GM12878 (cell line): ENCODE measurements at places on chromosomes 3 and 15. TPM values are rescaled to one million over a fixed set of nuclear protein-coding genes. Genes with fewer than 3 reads are reported as not detected.

Gene IQCF5
- polyA plus RNA-seq = not detected in 2 replicates

Gene SEMA3F
- polyA plus RNA-seq = not detected in 2 replicates

Gene CPLX3
- not detected in 2 replicates for polyA plus RNA-seq

Gene H1-8
- not detected in 2 replicates for polyA plus RNA-seq

Gene FBXW12
- not detected in 2 replicates for polyA plus RNA-seq

Gene ERICH6
- polyA plus RNA-seq = 0.39 TPM in 1 of 2 replicates, not detected in the other

Gene CD80
- polyA plus RNA-seq = 41.4 and 41.7 TPM in 2 replicates

Gene BSN
- polyA plus RNA-seq = 0.01 and 0.03 TPM in 2 replicates

Gene LDHAL6B
- polyA plus RNA-seq = 0.20 and 0.66 TPM in 2 replicates

Gene RARB
- polyA plus RNA-seq = not detected in 2 replicates

Gene IL16
- 34.3 and 36.0 TPM in 2 replicates for polyA plus RNA-seq

Gene PCLAF
- 393 and 399 TPM in 2 replicates for polyA plus RNA-seq

Gene ATP13A5
- polyA plus RNA-seq = not detected in 2 replicates

Gene RTP3
- polyA plus RNA-seq = not detected in 2 replicates

Gene SLC12A1
- polyA plus RNA-seq = not detected in 2 replicates

Gene BNC1
- not detected in 2 replicates for polyA plus RNA-seq

Gene BMF
- polyA plus RNA-seq = 4.0 TPM in 2 replicates

Gene FOXB1
- polyA plus RNA-seq = not detected in 2 replicates

Gene IL17RD
- 0.03 and 0.04 TPM in 2 replicates for polyA plus RNA-seq

Gene PLCH1
- polyA plus RNA-seq = 0.13 TPM in 1 of 2 replicates, not detected in the other

Gene ATP2B2
- polyA plus RNA-seq = 0.04 TPM in 1 of 2 replicates, not detected in the other

Gene ATG3
- polyA plus RNA-seq = 95.0 and 104 TPM in 2 replicates

Gene PLIN1
- not detected in 2 replicates for polyA plus RNA-seq

Gene TAGLN3
- polyA plus RNA-seq = 0.19 and 0.52 TPM in 2 replicates

Gene SLC6A1
- not detected in 2 replicates for polyA plus RNA-seq

Gene DNAH1
- polyA plus RNA-seq = 0.45 and 0.48 TPM in 2 replicates

Gene SPSB4
- not detected in 2 replicates for polyA plus RNA-seq

Gene P3H2
- polyA plus RNA-seq = 40.7 and 97.6 TPM in 2 replicates

Gene BFSP2
- 15.9 and 18.3 TPM in 2 replicates for polyA plus RNA-seq

Gene POLR2H
- polyA plus RNA-seq = 146 and 169 TPM in 2 replicates

Gene MRPS25
- polyA plus RNA-seq = 109 and 112 TPM in 2 replicates

Gene VILL
- polyA plus RNA-seq = 2.1 and 2.2 TPM in 2 replicates

Gene MST1R
- 1.3 and 2.2 TPM in 2 replicates for polyA plus RNA-seq

Gene CSPG4
- 0.79 and 0.95 TPM in 2 replicates for polyA plus RNA-seq

Gene PAQR9
- not detected in 2 replicates for polyA plus RNA-seq

Gene MESP2
- not detected in 2 replicates for polyA plus RNA-seq

Gene MME
- polyA plus RNA-seq = 0.11 TPM in 2 replicates

Gene PLOD2
- 0.10 and 0.25 TPM in 2 replicates for polyA plus RNA-seq

Gene SLC49A4
- 1.4 and 2.1 TPM in 2 replicates for polyA plus RNA-seq

Gene SKOR1
- not detected in 2 replicates for polyA plus RNA-seq

Gene CHST13
- polyA plus RNA-seq = not detected in 2 replicates
